Left ventricle myocardium superior (tissue), 1 donor: ENCODE measurements at places on chromosomes 16 and 17. TPM values are rescaled to one million over a fixed set of nuclear protein-coding genes. Genes with fewer than 3 reads are reported as not detected.

DNA sequence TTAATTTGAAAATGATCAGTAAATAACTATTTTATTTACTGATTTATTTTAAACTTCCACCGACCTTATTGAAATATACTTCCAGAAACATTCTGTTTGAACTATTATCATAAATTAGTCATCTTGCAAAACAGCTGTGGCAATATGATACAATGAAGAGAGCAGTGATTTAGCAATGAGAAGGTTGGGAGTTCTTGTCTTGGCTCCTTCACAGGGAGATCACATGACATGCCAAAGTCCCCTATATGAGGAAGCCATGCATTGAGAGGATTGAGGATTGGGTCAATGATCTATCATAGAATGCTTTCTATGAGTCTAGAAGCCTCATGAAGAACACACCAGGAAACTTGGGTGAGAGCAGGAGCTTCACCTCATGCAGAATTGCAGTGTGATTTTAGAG is 222.7 kb downstream of the LGALS9B start:
- no peak for DNase-seq

DNA sequence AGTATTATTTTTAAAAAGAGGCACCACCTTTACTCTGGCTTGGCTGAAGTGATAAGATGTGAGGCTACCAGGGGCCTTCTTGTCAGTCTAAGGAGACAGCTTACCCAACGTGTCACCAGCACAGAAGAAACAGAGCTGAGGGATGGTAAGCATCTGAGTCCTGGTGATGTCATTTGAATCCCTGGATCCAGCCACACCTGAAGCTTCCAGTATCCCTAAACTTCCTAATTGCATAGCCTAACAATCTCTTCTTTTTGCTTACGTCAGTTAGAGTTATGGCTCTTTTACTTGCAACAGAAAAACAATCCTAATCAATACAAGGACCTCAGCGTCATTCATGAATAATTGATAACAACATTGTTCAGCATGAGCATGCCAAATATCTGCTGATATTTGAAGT is 436.6 kb downstream of the SHISA9 start:
- DNase-seq = no peak

The KRTAP4-6 gene
- not detected for total RNA-seq

The CA4 gene
- 17.0 TPM for total RNA-seq

- DNase-seq = no peak
Observed at GRCh38 chr17:9424071-9424640, 151.5 kb downstream of the STX8 start.

The SOCS7 gene
- 15.2 TPM for total RNA-seq
